Endothelial cell (in vitro differentiated cells): ENCODE measurements at places on chromosomes 2 and 18.

DNA sequence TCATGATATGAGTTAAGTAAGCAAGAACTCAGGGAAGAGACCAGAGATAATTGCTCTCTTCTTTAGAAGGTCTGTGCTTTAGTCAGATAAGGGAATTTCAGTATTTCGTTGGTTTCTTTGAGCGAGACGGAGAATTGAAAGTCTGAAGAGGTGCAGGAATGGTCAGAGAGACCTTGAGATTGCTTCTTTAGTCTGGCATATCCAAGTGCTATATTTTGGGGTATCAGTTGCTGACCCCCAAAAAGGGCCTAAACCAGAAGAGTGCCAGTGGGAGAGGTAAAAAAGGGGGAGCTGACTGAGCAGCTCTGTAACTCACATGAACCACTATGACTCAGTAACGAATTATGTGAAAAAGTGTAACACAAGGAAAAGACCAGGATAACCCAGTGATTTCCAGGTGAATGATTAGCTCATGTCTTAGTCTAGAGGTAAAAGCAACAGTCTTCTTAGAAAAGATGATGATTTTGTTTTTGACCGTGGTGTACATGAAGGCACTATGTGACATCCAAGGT is 932.9 kb downstream of the TDRD15 start:
- no peak for DNase-seq

DNA sequence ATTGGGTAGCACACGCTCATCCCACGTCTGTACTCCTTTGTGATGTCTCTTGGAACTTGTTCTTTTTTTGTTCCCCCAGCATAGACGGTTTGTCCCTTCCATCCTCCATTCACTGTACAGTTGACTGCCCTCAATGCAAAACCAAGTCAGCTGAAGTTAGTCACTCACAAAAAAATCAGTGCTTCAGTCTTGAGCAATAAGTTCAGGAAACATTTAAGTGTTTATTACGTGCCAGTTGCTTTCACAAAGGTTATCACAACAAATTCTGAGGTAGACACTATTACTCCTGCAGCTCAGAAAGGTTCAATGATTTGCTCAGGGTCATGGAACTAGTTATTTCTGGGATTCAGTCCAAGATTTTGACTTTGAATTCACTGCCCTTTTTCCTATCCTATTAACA is 102.2 kb downstream of the PDE1A start:
- no peak for DNase-seq

- DNase-seq = no peak
These were observed 35.2 kb downstream of the CNGA3 start for GRCh38 chr2:98381494-98381893.

DNA sequence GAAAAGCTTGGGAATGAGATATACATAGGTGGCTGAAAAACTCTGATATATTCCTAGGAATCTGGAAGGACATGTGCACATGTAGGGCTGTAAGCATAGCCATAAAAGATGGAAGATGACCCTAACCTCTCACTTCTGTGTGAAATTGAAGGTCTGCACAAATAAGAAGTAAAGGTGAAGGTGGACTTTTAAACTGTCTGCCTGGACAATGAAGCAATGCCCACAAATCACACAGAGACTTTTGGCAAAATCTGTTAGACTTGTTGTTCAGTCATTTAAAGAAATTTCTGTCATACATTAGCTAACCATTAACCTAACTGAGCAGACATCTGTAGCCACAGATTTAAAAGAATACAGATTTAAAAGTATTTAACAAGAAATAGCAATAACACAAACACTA is 65.3 kb upstream of the CCDC178 start:
- no peak for DNase-seq

DNA sequence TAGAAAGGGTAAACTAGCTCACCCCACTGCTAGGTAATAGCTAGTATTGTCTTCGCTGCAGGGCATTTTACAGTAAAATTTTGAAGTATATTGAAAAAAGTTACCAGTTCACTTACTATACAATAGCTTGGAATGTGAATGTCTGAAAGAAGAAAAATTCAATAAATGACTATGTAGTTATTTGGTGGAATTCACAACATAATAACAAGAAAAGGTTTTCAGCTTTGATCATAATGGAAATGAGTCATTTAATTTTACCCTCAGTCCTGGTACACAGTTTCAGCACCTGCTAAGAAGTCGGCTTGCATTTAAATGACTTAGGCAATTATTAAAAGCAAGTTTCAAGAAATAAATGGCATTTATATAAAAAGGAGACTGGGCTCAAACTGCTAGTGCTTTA is 90.4 kb downstream of the NUP35 start:
- DNase-seq = no peak

DNA sequence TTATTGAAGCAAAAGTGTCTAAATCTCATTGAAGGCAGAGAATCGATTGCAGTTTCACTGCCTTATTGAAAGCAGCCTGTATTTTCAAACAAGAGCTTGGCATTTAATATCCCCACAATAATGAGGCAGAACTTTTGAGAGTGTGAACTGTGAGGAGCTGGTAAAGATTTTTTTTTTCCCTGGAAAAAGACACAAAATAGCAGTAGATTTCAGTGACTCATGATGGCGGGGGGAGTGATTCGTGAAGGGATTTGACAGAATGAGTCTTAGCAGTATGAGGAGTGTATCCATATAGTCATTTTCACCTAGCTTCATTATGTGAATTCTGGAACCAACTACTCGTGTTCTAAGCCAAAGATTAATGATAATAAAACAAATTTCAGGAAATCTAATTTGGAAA is 242.9 kb downstream of the ARL6IP6 start:
- DNase-seq = no peak

- no peak for DNase-seq
These were observed 197.2 kb upstream of the FSHR start for GRCh38 chr2:49351560-49351959.

DNA sequence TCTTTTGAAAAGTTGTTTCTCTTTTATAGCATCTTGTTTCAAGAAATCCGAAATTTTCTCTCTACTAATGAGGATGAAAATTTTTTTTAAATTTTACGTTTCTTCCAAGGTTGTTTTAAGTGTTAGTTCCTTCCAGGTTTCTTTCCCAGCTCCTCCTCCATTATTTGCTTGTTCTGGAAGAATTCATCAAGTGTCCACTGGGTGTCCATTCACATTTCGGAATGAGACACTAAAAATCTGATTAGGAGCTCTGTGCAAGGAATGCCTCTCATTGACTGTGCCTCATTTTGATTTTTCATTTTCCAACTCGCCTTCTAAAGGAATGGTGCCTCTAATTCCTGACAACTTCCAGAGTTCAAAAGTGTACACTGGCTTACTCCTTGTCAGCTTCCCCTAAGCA is 6.1 kb downstream of the SP100 start:
- DNase-seq = no peak

DNA sequence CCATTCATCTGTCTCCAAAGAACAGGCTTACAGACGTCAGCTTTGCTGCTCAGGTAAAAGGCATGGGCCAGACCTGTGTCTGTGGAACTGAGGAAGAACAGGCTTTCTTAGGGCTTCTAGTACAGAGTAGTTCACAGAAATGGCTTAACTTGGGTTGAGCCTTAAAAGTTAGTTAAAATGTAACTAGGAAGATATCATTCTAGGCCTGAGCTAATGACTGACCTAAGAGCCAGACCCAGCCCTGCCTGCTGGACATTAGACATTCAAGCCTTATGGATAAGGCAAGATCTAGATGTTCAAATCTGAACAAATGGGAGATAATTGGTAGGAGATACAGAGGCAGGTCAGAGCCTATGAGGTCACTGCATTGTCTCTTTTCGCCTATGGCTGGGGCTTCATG is 73.9 kb upstream of the SLC14A2 start:
- no peak for DNase-seq
